CD4-positive, alpha-beta T cell (primary cell): ENCODE measurements at places on chromosomes 6 and 20.

GRCh38 chr6:158544428-158544827 is 15.5 kb upstream of the TMEM181 start:
- no peak for DNase-seq

GRCh38 chr6:135236732-135237131 is 55.6 kb downstream of the MYB start:
- DNase-seq, result no peak

- peak; percentile 71 for DNase-seq
Observed at GRCh38 chr6:28134015-28134414, 7.7 kb upstream of the ZKSCAN8 start.

GRCh38 chr20:18524646-18525045 is 16.9 kb downstream of the SEC23B start:
- DNase-seq, result no peak

DNA sequence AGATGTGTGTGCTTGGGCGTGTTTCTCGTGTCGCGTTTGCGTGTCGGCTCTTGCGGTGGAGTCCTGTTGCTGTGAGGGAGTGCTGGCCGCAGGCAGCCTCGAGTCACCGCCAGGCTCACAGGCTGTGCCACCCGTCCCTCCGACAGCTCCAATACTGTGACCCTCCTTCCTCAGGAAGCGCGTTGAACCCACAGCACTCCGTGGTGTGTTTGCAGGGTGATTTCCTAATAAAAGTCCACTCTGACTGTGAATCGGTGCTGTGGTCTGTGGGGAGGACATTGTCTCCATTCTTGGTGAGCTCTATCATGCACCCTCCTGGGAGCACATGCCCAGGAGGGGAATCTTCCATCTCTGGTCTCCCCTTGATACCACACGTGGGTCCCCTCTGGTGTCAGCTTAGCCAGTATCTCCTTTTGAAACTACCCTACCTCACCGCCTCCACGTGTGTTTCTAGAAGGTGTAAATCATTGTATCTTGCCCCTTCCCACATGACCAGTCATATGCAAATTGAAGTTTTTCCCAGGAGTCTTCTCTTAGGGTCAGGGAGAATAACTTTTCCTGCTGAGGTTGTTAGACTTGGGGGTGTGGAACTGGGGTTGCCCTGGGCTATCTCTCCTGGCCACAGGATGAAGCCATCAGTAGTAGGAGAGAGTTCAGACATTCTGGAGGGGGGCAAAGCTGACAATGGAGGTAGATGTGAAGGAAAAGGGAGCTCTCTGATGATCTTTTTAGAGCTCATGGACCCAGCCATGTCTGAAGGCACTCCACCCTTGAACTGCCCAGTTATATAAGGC is 13.3 kb upstream of the PCMTD2 start:
- DNase-seq, result no peak

DNA sequence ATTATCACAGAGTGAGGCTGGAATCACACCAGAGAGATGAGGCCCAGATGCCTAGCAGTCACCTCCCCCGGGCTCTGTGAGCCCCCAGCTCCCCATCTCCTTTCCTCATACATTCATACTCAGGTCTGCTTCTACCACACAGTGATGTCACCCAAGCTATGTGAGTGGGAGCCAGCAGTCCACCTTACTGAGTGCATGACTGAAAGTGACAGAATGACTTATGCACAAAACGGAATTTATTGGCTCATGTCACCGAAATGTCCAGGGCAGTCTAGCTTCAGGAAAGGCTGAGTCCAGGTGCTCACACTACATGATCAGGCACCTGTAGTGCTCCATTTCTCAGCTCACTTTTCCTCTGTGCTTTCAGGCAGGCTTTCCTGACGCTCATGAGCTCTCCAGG is 36.7 kb upstream of the CCN6 start:
- DNase-seq, result no peak

- no peak for DNase-seq
Observed at GRCh38 chr6:36319436-36319762, 17.3 kb downstream of the BNIP5 start.

DNA sequence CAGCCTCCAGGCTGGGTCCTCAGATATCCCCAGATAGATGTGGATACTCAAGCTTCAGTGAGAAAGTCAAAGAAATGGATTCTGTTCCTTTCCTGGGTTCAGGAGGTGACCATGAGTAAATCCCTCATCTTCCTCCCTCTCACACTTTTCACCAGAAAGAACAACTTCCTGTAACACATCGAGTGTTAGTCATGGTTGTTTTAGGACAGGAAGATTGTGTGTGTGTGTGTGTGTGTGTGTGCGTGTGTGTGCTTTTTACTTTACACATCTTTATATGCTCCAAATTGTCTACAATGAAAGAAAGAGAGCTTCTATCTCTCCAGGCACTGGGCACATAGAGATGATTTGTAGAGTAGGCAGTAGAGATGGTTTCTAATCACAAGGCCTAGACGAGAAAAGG is 139.9 kb downstream of the TBXT start:
- no peak for DNase-seq

- no peak for DNase-seq
Observed at GRCh38 chr20:24961384-24962181, 12.5 kb downstream of the CST7 start.

GRCh38 chr20:33062105-33062824 is 8.6 kb downstream of the BPIFB3 start:
- no peak for DNase-seq
